ENCODE measurements at places on chromosomes 11 and 22.

DNA sequence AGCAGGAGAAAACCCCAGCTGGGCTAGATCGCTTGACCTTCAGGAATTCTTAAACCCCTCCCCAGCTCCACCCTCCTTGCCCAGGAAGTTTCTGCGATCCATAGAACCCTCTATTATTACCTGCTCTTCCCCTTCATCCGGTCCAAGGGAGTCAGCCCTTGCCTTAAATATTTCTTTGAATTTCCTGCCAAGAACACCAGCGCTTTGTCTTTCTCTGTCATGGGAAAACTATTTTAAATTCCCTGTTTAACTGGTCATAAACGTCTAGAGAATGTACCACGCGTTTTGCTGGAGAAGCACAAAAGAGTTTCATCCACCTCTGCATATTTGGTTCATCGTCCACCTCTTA is 496 bp upstream of the TRAF6 start:
- no peak for DNase-seq

DNA sequence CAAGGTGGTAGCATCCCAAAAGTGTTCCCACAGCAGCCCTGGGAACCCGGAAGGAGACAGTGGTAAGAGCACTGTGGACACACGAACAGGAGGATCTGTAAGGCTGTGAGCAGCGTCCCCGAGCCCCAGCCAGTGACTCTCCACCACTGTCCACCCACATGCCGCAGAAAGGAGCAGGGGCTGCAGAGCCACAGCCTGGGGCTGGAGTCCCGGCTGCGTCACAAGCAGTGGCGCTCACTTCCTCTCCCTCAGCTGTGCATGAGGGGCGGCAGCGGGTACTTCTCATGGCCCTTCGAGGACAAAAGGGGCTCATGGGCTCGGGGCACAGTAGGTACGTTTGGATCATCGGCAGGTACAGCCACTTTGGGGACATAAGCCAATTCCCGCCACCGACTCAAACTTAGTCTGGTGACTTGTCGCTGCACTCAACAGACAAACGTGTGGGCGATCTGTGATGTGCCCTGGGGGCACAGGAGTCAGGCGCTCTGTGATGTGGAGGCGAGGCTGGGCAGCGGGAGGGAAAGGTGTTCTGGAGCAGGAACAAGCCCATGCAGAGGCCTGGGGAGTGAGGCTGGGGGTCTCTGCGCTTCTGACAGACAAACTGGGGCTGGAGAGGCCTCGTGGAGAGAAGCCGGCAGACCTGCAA is 68.5 kb downstream of the SCUBE1 start:
- no peak for DNase-seq

DNA sequence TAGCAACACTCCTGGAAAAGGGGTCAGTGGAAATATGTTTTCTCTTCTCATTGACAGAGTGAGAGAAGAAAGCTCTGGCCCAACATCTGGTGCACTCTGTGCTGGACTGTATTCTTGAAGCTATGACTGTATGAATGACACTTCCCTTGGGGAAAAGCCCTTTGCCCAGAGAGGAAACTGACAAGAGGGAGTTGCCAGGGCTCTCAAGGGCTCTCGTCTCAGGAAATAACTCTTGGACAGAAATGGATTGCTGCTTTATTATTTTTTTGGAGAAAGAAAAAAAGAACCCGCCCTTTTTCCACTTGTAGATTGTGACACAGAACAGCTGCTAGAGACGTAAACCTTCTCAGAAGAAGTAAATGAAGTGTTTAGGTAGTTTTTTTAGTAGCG is 11.4 kb downstream of the ETS1 start:
- no peak for DNase-seq

- no peak for DNase-seq
Measured at GRCh38 chr11:74279256-74279655, 32.2 kb downstream of the P4HA3 start.

- no peak for DNase-seq
Measured at GRCh38 chr22:49735411-49735900, 92.2 kb downstream of the BRD1 start.

GRCh38 chr11:130370845-130371590 is 56.3 kb upstream of the ZBTB44 start:
- DNase-seq: no peak

- DNase-seq: no peak
Measured at GRCh38 chr11:74320538-74320937, 9.1 kb upstream of the P4HA3 start.

GRCh38 chr22:42344361-42344905 is 74.0 kb upstream of the TCF20 start:
- DNase-seq: no peak

DNA sequence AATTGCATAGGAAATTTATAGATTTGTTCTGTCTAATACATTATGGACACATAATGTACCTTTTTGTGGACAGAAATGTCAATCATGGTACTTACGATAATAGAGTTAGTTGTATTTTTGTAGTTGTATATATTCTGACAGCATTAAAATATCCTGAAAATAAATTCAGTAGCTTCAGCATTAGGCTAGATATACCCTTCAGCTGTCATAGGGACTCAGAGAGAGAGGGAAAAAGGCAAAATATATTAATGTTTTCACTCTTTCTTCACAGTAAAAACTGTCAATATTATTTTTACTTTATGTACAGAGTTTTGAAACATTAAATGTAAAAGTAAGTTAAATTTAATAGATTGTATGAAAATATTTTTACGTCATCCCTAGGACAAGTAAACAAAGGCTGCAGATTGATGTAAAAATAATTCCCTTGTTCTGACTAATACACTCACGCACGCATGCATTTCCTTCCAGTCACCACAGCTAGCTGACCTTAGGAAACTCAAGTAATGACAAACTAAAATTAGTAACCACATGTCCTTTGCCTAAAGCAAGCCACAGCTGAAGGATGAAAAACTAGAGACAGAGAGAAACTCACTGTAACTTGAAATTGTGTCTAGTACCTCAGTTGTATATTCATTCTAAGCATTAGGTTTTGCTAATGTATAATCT is 104.7 kb upstream of the CARD18 start:
- DNase-seq: no peak

DNA sequence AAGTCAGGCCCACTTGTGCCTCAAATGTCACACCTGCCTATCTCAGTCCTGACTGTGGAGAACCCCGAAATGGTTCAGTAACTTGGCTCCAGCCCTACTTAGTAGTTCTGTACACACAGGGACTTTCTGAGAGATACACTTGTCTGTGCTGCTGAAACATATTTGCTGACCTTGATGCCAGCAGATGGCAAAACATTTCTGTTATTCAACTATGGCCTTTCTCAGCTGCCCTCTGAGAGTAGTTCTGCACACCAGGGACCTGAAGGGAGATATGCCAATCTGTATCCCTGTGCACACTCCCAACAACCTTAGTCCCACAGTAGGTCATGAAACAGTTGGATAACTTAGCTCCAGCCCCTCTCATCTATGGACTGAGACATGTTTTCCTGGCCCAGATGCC is 1651.5 kb downstream of the LRRC4C start:
- no peak for DNase-seq

- DNase-seq: no peak
Measured at GRCh38 chr11:67492801-67493547, 10.1 kb downstream of the AIP start.

DNA sequence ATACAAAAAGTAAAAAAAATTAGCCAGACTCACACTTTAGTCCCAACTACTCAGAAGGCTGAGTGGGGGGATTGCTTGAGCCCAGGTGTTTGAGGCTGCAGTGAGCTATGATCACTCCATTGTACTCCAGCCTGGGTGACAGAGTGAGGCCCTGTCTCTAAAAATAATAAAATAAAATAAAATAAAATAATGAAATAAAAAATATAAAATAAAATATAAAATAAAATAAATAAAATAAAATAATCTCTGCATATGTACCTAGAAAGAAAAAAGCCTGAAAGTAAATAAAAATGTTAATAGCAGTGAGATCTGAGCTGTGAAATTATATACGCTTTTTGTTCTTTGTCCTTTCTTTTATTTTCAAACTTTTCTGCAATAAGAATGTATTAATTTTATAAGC is 17.1 kb upstream of the LRP5 start:
- no peak for DNase-seq

GRCh38 chr11:111851636-111852035 is 19.7 kb downstream of the ALG9 start:
- no peak for DNase-seq

GRCh38 chr22:49047447-49047846 is 780.2 kb downstream of the BRD1 start:
- DNase-seq: peak; percentile 5

DNA sequence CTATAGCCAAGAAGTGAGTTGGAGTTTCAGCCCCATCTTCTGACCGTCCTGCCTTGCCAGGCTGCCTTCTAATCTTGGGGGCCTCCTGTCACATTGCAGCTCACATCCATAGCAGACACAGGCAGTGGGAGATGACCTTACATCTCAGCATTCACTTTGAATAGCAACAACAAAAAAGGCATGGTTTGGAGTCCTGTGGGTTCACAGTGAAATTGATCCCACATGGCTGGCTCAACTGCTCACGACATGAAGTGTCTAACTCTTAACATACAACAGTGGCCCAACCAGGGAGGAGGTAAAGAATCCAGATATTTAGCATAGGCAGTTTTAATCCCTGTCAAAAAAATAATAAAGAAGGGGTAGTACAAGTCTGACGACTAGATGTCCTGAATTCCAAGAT is 38.1 kb downstream of the DBX1 start:
- no peak for DNase-seq

- DNase-seq: peak; percentile 15
Measured at GRCh38 chr11:72642884-72643522, 31.2 kb downstream of the PDE2A start.

GRCh38 chr11:61512435-61512834 is 3.9 kb downstream of the LRRC10B start:
- peak; percentile 44 for DNase-seq

DNA sequence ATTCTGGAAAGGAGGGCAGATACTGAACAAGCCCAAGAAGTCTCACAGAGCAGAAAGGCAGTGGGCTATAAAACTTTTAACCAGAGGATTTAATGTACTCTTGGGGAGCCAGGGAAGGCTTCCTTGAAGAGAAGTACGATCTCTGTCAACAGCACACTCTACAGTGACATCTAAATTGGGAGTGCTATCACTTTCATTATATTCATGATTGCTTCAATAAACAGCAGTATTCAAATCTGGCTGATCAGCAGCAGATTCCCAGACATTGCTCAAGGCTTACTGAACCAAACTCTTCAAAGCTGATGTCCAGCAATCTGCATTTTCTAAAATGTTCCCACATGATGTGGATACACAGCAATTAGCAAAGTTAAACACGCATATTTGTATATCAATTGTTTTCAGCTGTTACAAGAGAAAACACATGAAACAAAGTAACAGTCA is 44.2 kb downstream of the SYTL2 start:
- DNase-seq: no peak

DNA sequence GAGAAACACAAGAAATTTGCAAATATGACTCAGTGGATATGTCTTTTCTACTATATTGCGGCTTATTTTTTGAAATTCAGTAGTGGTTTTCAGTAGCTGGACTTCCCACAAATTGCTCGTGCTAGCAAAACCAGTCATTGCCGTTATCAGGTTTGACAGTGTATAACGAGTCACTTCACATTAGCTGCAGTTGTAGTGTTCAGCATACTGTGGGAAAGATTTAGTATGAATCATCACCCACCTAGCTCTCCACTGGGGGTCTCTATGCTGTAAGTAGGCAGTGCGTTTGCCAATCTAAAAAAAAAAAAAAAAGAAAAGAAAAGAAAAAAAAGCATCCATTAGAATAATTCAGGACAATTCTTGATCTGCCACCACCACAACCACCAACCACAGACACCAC is 1318.9 kb downstream of the LRRC4C start:
- no peak for DNase-seq

Measured in NCI-H748 treated with DMSO at 0.1 percent for 48 hours (cell line).